ENCODE measurements at places on chromosomes 12 and 14.
A peak's percentile ranks its signal among the peaks of the same experiment; 100 is the strongest.

- no peak for DNase-seq
These were observed 1.4 kb downstream of the RAN start for GRCh38 chr12:130873106-130873795.

DNA sequence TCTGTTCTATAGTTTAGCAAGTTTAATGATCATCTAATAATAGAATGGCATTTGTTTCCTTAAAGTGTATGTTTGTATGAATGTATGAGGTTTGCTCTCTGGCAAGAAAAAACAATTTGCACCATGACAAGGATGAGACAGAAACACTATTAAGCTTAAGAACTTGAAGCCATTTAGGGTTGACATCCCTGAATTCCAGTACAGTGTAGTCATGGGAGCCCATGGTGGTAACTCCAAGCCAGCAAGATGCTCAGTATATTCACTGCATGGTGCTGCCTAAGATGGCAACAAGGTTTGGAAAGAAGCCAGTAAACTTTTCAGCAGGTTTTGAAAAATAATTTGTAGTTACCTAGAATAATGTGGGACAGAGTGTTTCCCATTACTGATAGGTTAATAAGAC lies 158.6 kb downstream of the PRIMA1 start:
- no peak for DNase-seq

DNA sequence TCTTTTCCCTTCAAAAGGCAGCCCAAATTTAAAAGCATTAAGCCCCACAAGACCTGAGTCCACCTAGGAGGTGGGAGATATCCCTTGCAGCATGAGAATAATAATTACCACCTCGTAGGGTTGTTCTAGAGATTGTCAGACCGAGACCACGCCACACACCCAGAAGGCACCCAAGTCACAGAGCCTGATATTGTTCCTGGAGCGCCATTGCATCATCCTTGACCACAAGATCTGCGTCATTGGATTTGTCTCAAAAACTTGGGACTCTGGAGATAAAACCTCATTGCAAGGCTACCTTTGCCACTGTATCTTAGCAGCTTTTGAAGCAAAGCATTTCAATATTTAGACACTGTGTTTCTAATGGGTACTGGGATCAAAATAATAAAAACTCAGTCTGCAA lies 29.4 kb upstream of the PPP2R5C start:
- no peak for DNase-seq

DNA sequence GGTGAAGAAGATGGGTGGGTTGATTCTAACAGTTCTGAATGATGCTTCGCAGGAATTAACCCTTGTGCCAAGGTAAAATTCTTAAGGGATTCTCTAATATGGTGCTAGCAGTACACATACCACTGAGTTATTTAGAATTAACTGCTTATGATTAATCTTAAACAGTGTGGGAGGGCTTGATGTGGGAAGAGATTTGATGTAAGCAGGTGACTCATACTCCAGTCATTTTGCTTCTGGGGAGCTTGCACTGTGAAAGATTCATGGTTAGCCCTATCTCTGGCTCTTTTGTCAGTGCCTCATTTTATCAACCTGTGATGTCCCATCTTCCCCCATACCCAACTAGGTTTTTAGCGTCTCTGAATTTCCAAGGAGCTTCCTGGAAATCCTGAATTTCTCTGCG lies 83.8 kb downstream of the NRXN3 start:
- no peak for DNase-seq

DNA sequence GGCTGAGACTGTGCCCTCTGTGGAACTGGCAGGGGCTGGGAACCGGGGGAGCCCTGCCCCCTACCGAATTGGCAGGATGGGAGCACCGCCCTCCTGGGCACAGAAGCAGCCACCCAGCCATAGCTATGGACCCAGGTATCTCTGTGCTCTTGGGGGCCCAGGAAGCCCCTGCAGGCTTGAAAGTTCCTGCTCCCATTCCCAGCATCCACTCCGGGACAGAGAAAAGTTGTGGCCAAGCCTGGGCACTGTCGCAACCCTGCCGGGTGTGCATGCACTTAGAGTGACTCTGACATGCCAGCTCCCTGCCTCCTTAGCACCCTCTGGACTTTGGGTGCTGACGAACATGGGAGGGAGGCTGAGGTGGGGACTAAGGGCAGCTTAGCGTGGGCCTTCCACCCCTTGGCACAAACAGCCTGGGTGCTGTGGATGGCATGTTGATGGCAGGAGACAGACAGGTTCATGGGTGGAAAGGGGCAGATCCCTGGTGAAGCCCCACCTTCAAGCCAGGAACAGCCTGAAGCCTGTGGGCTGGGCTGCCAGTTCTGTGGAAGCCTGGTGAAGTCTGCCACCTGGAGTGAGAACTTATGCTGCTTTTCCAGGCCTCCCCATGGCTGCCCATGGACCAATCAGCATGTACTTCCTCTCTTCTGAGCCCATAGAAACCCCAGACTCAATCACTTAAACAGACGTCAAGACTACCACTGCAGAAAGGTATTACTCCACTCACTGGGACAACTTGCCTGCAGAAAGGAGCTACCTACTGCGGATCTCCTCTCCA lies 279.0 kb downstream of the ATXN7L3B start:
- DNase-seq, result no peak

- no peak for DNase-seq
These were observed 141.2 kb upstream of the RTL1 start for GRCh38 chr14:101044741-101045140.

DNA sequence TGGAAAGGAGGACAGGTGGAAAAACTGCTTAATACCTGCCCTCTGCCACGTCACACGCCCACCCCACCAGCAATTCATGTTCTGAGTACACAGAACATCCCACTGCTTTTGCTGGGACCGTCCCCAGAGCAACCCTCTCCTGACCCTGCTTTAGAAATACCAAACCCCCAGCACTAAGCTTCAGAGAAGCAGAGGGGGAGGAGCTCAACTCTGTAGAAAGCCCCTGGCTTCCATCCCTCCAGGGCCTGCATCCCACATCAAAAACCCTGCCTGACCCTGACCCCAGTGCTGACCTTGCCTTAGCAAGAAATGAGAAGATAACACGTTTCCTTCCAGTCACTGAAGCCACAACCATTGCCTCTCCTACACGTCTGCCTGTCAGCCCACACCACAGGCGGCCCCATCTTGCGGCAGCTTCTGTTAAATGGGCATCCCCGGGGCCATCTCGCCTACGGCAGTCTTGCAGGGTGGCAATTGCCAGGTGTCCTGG lies 19.7 kb downstream of the VDR start:
- no peak for DNase-seq

GRCh38 chr14:38646391-38646790 lies 390.5 kb upstream of the CLEC14A start:
- no peak for DNase-seq

DNA sequence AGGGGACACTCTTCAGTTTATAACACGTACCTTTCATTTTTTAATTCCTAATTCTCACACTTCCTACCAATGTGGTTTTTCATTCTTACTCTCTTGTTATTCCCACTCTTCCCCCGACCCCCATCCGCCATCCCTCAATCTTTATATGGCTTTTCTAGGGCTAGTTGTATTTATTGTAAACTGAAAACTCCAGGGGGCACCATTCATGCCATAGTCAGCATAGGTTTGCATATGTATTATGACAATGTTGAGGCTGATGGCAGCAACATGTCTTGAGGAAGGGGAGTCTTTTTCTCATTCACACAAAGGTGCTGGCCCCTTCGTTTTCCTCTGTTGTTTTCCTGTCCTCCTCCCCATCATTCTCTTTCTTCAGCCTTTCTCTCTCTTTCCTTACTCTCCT lies 27.7 kb upstream of the LTA4H start:
- no peak for DNase-seq

DNA sequence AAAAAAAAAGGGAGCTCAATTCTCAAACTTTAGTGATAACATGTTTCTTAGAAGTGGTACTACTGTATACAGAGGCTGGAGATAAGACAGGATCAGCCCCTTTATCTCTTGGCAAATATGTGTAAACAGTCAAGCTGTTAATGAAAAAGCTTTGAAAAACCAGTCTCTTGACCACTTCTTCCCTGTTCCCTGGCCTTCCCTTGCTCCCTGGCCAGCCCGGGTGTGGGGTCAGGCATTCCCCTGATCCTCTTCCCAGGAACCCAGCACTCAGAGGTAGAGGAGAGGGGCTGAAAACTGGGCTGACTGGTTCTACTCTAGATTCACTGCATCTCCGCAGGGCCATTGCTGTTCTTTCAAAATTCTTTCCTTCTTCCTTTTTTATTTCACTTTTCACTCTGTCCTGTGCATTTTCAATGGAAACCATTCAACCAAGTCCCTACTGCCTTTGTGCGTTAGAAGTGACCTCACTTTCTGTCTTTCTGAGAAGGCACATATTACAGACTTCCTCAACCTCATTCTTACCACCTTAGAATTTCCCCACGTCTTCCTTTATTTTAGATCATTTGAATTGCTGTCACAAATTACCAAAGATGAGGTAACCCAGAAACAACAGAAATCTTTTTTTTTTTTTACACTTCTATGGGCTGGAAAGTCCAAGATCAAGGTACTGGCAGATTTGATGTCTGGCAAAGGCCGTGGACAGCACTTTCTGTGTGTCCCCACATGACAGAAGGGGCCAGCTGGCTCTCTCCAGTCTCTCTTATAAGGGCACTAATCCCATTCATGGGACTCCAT lies 5.7 kb downstream of the GNG2 start:
- no peak for DNase-seq

- peak; percentile 55 for DNase-seq
These were observed 20.1 kb upstream of the CCDC63 start for GRCh38 chr12:110826592-110827200.

DNA sequence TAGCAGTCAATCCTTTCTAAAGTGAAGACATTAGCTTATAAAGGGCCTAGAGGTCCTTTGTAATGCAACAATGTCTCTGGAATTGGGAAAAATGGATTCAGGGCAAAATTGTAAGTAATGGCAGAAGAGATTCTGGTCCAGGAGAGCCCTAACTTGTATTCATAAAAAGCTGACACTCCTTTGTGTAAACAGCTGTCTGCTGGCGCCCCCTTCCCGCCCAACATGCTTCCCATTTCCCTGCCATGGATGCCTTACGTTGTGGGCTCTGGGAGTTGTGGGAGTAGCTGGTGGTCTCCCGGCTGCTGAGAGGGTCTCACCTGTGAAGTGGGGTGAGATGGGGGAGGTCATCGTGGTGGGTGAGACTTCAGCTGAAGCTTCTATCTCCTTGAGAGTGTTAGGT lies 2.3 kb downstream of the ACRBP start:
- no peak for DNase-seq

GRCh38 chr12:87198181-87198580 lies 831.0 kb downstream of the C12orf50 start:
- no peak for DNase-seq

GRCh38 chr12:29072631-29073030 lies 76.4 kb upstream of the FAR2 start:
- no peak for DNase-seq

DNA sequence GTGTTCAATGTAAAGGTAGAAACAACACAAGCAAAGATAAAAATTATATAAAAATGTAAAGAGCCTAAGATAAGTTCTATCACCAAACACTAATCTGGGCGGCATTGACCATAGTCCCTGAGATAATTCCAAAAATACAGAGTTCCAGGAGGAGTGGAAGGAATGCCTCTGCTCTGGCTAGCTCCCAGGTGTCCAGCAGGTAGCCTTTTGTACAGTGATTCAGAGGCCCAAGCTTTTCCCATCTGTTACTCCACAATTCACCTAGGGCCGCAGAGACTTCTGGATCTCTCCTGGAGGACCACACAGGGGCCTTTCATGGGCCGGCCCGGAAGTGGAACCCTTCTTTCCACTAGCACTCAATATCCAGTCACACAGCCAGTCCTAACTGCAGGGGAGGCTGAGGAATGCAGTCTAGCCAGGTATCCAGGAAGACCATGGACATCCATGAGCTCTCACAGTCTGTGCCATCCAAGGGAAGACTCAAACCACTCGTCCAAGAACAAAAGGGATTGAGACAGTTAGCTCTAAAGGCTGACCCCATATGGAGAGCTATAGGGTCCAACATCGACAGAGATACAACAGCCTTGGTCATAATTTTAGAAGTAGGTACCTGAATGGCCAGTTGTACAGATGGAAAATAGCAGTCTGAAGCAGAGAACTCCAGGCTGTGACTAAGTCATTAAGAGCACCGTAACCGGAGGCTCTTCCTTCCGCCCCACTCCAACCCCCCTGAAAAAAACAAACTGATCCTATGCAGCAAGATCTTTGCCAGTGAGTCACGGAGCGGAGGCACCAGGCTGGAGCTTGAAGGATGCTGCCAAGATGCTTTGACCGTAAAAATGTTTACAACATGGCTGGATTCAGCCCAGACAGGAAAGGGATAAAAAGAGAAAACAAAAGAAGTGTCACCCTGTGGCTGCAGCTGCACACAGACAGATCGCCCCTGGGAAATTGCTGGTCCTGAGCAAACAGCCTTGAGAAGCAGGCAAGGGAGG lies 204.8 kb downstream of the NUAK1 start:
- DNase-seq, result no peak

DNA sequence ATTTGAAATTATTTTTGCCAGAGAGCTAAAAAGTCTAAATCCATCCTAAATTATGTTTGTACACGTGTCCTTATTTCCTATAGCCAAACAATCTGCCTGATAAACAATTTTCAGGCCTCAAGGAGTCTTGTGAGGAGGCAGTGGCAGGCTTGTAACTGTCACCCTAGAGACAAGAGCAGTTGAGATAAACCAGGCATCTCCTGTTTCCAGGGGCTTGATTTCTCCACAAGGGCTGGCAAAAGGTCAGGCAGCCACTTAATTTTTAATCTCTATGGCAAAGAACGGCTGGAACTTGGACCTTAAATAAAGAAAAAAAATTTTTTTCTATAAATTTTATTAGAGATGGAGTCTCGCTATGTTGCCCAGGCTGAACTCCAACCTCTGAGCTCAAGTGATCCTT lies 15.5 kb downstream of the PKP2 start:
- no peak for DNase-seq

DNA sequence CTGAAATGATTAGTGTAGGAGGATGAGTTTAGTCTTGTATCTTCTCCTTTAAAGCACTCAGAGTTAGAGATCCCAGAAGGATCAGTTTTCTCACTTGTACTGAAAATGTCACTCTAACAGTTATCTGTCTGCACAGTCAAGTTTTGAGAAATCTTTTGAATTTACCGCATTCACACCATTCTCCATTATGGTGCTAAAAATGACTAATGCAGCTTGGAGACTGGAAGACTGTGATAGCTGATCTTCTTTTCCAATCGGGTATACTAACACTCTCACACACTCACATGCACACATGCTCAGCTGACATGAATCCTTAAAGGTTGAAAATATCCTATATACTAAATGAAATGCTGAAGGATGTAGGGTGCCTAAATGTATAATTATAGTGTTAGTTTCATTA lies 65.8 kb downstream of the SLC15A5 start:
- no peak for DNase-seq

DNA sequence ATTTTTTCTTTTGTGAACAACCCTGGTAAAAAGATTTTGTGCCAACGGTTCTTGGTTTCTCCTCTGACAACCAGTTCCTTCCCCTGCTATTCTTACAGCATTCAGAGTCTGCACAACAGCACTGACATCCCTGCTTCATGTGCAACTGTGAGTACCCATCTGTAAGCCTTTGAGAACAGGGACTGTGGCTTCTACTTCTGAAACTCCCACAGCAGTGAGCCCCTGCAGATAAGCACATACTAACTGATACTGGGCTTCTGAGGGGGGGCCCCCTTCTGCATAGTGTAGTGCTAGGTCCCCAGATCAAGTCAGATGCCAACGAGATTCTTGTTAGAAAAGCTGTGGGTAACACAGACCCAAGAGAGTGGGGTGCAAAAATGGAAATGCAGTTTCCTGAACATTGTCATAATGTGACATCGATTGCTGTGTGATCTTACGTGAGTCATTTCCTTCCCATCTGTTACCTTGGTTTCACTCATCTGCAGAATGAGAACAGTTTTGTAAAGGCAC lies 11.1 kb upstream of the NINJ2 start:
- DNase-seq, result peak; percentile 16

GRCh38 chr14:61438497-61438859 lies 117.1 kb downstream of the PRKCH start:
- DNase-seq, result no peak

Measured in stimulated activated CD8-positive, alpha-beta memory T cell treated with anti-CD3 and anti-CD28 coated beads, Interleukin-15, amount 100 ng/mL, for 1 hour (primary cell).